ENCODE measurements at places on chromosomes 5 and 9.

GRCh38 chr5:76175051-76175666 is 92.0 kb downstream of the SV2C start:
- DNase-seq: peak; percentile 0

DNA sequence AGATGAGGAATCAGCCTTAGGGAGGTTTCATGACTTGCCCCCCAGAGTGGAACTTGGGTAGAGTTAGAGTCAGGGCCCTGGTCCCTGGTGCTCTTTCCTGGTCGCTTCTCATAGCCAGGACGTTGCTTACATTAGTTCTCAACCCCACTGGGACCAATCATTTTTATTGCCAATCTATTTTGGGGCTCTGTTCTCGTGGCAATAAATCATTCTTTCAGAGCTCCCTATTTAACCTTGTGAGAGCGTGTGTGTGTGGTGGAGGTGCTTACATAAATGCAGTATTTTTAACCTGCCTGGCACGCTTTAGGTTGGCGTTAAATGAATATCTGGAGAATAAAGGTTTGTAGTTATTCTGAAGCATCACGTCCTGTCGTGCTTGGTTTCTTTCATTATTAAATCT is 4.1 kb downstream of the TRIO start:
- no peak for DNase-seq

DNA sequence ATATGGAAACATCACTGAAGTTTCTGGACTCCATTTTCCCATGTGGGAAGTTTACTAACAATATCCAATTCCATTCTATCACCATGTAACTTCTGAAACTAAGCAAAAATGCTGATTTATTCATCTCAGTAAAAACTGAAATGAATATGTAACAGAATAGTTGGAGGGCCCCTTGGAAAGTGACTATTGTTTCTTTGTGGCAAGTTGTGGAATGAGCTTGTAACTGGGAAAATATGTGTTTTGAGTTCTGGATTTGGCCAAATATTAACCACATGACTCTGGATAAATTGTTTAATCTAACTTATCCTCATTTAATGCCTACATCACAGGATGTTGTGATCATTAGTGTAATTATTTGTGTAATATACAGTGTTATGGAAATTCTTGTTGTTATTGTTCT is 619.3 kb downstream of the TLE4 start:
- no peak for DNase-seq

GRCh38 chr9:107881626-107882300 is 392.2 kb upstream of the KLF4 start:
- DNase-seq: no peak

- DNase-seq: peak; percentile 67
Measured at GRCh38 chr5:141094481-141095262, at the start of gene PCDHB2. TSS of gene PCDHB2 (plus strand) at chr5:141094615. CDS start at chr5:141094791, 176 bp downstream.

- DNase-seq: no peak
Measured at GRCh38 chr9:15058236-15058635, 148.0 kb upstream of the FREM1 start.

GRCh38 chr5:133363807-133364587 is 248.3 kb downstream of the FSTL4 start:
- no peak for DNase-seq

DNA sequence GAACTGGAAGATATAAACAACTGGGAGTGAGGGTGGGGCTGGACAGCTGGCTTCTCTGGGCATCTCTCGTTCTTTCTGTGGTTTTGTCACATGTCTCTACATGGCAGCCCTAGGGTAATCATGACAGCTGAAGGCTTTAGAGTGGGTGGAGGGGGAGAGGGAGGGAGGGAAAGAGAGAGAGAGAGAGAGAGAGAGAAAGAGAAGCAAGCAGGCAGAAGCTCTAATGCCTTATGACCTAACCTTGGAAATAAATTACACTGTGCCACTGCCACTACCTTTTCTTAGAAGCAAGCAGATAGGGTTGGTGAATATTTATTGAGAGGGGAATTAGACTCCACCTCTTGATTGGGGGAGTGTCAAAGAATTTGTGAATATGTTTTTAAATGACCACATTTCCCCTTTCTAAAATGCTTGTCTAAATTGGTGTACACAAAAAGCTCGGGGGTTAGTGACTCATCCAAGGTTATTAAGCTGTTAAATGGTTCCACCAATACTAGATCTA is 2.6 kb upstream of the DAPK1 start:
- no peak for DNase-seq

GRCh38 chr5:120017513-120017912 is 388.2 kb downstream of the FAM170A start:
- DNase-seq: no peak

DNA sequence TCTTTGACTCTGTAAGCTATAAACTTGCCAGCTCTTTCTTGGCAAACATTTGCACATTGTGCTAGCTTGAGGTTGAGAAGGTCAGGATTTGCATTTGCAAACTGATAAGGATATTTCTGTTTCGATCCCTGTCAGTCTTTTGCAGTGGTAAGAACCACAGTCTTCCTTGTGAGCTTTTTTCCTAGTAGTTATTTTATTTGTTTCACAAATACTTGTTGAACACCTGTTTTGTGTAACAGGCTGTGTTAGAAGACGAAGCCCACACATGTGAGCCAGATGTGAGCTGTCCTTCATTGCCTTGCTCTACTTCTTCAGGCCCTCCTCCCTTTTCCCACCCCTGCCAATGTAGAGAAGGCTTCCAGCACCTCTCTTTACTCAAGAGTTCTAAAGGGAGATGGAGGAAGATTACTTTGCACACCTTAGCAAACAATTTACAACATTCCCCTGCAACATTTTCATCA is 327.0 kb upstream of the KLF4 start:
- DNase-seq: no peak

GRCh38 chr5:164818445-164818844 is 1313.0 kb downstream of the MAT2B start:
- no peak for DNase-seq

DNA sequence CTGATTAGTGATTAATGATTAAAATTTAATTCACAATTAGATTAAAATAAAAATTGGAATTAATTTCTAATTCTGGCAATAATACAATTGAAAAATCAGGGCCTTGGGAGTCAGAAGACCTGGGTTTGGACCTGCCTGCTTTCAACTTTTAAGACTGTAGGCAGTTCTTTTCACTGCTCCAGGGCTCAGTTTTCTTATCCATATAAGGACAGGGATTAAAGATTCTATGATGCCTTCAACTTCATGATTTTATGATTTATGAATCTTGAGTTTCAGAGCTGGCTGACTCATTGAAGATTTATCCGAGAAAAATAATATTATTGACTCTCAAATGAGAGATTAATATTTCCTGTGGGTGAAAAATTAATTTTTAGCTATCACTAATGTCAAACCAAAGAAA is 208.6 kb upstream of the ANKH start:
- DNase-seq: no peak

GRCh38 chr5:115459855-115460341 is 84.7 kb downstream of the FEM1C start:
- DNase-seq: no peak

- DNase-seq: peak; percentile 56
Measured at GRCh38 chr5:16618138-16618897, 1.5 kb upstream of the RETREG1 start.

DNA sequence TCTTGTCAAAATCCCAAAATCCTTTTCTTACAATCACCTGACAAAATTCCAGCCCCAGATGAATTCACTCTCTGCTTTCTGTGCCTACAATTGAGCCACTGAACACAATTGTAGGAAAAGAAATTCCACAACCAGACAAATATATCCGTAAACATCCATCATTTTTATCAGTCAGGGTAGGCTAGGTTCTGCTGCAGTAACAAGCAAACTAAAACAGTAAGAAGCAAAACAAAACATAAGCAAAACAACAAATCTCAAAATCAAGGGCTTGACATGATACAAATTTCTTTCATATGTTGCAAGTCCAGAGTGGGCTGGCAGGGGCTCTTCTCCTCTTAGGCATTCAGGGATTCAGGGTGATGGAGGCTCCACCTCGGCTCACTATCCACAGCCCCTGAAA is 114.2 kb upstream of the MAN2A1 start:
- DNase-seq: no peak

DNA sequence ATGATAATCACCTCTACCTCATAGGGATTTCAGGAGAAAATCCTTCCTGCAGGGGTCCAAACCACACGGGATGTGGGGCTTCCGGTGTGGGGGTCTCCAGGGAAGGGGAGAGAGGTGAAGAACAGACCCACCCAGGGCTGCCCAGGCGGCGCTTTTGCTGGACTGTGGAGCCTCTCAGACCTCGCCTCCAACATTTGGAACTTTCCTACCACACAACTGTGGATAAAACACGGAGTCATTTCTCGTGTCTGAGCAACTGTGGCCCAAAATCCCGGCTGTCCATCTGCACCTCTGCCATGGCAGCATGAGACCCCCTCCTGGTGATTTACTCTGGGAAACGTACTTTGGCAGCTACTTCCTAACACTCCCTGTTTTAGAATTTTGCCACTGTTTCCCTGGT is 307.8 kb upstream of the IRX4 start:
- no peak for DNase-seq

- DNase-seq: no peak
Measured at GRCh38 chr9:36213989-36214388, 23.3 kb downstream of the CLTA start.

DNA sequence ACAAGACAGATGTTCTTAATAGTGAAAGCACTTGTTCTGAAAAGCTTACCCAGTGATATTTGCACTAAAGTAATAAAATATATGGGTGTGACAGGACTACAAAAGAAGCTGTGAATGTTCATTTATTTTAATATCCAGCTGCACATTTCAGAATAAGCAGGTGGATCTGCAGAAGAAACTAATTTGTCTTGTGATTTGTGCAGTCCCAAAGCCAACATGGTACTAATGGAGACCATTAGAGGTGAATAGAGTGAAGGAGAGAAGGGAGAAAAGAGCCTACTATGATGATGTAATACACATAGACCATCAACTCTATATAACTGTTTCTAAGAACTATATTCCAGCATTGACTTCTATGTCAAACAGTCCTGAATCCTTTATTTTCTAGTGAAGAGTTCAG is 362.8 kb downstream of the ISL1 start:
- DNase-seq: no peak

DNA sequence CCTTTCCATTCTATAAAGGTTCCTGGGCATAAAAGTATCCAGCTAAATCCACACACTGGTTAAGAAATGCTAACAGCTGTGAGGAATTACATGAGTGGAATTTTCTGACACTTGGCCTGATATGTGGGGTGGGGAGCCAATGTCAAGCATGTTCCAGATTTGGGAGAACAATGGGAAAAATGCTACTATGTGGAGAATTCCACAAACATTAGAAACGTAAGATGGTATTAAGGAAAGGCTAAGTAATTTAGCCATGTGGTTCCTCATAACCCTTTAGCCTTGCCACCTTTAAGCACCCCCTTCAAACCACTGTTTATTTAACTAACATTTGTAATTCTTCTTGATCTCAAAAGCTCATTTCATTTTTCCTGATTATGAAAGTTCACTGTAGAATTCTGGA is 149.2 kb downstream of the GNA14 start:
- no peak for DNase-seq

DNA sequence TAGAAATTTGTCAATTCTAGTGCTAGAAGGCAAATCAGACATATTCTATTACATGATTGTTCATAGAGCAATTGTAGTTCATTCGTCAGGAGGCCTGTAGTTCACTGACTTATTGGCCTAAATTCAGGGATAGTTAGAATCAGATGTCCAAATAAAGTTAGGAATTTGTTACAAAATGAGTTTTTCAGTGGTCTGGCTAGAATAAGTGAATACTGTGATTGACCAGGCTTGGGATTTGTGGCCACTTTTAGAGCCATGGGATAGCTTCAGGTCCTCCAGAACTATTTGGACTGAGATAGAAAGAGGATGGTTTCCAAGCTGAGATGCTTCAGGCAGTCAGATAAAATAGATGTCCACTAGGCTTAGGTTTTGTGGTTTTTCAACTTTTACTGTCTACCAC is 199.1 kb upstream of the MPDZ start:
- no peak for DNase-seq

DNA sequence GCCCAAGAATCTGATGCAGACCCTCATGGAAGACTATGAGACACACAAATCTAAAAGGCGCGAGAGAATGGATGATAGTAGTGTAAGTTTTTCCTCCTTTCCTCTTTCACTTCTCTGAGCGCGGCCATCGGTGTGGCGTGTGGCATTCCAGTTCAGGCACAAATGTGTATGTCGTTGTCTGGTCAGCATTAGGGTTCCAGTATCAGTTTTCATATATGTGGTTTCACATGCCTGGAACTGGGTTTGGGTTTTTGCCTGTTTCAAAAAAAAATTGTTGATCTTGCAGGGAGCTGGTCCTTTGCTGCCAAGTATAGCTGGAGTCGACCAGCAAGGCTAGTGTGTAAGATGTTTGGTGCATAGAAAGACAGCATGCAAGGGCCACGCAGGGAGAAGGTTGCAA is 51.5 kb downstream of the C9orf152 start:
- no peak for DNase-seq

GRCh38 chr9:120711354-120711753 is 2.9 kb downstream of the MEGF9 start:
- DNase-seq: no peak

DNA sequence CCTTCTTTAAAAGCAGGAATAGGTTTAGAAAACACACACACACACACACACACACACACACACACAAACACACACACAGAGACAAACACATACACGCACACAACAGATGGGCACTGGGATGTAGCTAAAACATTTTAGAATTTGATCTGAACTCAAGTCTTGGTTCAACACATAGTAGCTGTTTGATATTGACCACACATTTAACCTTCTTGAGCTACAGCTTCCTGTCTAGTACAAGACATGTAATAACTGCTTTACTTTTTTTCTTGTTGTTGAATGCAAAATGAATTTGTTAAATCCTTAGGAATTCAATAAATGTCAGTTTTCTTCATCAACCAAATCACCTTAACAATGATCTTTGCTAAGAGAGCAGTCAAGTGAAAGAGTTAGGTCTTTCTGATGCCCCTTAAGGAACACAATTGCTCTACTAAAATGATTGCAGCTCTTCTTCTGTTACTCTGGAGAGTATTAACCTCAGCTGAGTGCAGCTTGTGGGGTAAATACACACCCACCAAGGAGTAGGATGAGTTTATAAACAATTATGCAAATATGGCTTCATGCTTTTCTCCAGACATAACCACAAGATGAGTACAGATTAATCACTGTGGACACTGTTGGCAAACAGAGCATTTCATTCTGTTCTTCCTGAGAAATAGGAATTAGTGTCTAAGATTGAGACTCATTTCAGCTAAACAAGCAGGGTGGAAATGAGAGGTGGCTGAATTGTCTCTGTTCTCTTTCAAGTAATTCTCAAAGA is 302.9 kb upstream of the PAPPA start:
- DNase-seq: no peak

DNA sequence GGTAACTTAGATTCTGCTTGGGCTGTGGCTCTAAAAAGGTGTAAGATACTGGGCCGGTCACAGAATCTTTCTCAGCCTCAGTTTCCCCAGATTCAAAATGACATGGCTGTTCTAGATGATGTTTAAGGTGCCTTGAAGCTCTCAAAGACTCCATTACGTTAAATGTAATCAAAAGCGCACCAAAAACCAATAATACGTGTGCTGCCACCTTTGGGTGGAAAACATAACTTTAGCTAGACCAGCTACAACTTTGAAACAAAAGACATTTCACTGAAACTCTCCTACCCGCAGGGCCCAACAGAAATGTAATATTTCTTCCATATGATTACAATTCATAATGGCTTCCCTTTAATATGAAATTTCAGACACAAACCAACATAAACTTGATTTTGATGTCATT is 35.0 kb upstream of the PCSK5 start:
- no peak for DNase-seq

- DNase-seq: no peak
Measured at GRCh38 chr9:124257070-124257843, 492 bp upstream of the NEK6 start.
